ENCODE measurements at places on chromosomes 7 and 10.

- DNase-seq: no peak
These were observed 4.6 kb downstream of the PDAP1 start for GRCh38 chr7:99403764-99404163.

DNA sequence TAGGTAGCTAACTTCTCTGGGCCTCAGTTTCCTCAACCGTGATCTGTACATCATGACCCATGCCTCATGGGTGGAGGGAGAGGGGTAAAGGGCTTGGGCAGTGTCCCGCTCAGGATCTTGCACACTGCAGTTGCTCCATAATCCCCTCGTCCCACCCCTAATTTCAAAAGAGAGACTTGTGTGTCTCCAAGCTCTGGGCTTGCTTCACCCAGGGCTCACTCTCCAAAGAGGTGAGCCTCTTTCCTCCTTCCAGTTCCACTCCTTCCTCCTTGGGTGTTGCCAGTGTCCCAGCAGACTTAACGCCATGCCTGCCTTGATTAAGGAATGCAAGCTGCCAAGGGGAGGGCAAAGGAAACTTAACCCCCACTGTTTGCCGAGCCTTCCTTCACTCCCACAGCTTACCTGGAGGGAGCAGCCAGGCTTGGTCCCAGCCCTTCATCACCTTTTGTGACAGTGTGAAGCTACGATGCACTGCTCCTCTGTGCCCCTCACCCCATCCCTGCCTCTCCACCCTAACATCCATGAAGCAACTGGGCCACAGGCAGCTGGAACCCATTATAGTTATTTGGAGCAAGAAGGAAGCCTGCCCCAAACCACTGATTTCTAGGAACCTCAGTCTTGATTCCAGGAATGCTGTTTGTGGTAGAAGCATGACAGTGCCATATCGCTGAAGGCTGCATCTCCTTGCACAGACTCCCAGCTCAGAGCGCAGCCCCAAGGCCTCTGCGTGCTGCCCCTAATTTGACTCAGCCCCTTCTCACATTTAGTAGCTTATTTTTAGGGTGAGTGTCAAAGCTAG is 363.3 kb downstream of the TNS3 start:
- no peak for DNase-seq

- no peak for DNase-seq
These were observed 19.2 kb upstream of the C10orf67 start for GRCh38 chr10:23363793-23364135.

GRCh38 chr7:45717537-45718235 is 143.5 kb downstream of the ADCY1 start:
- DNase-seq: no peak

GRCh38 chr10:49108656-49109055 is 6.7 kb downstream of the VSTM4 start:
- DNase-seq: no peak

GRCh38 chr10:48737886-48738285 is 53.2 kb downstream of the WDFY4 start:
- no peak for DNase-seq

DNA sequence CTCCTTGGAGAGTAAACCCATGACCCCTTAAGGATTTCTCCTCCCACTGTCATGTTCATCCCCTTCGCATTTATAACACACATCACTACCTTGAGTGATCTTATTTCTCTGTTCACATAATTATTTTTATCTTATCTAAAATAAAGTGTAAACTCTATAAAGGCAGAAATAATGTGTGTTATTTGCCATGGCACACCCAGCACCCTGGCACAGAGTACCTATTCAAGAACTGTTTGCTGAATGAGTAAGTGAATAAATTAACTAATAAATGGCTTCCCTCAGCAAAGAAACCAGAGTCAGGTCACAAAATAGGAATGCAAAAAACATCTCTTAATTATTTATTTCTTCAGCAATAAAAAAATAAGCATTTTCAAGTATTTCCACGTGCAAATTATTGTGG is 330.3 kb upstream of the GHITM start:
- DNase-seq: no peak
